Omental fat pad (tissue), 4 donors: ENCODE measurements at places on chromosomes 7 and 10. TPM values are rescaled to one million over a fixed set of nuclear protein-coding genes. Genes with fewer than 3 reads are reported as not detected.

GRCh38 chr7:133412942-133413341, 160.1 kb downstream of the EXOC4 start:
- DNase-seq: no peak

- DNase-seq: no peak
Measured at GRCh38 chr10:86819567-86819966, 63.1 kb downstream of the BMPR1A start.

DNA sequence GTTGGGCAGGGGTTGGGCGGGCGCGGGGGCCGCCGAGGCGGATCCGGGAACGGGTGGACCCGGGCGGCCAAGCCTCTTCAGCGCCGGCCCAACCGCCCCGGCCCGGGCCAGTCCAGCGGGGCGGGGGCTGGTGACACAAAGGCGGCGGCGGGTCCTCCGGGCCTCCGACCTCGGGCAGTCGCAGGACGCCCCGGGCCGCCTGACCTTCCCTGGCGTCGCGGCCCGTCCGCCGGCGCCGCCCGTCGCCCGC, 54.2 kb downstream of the METTL2B start:
- no peak for DNase-seq

- no peak for DNase-seq
Measured at GRCh38 chr10:22618078-22618785, 96.1 kb downstream of the PIP4K2A start.

DNA sequence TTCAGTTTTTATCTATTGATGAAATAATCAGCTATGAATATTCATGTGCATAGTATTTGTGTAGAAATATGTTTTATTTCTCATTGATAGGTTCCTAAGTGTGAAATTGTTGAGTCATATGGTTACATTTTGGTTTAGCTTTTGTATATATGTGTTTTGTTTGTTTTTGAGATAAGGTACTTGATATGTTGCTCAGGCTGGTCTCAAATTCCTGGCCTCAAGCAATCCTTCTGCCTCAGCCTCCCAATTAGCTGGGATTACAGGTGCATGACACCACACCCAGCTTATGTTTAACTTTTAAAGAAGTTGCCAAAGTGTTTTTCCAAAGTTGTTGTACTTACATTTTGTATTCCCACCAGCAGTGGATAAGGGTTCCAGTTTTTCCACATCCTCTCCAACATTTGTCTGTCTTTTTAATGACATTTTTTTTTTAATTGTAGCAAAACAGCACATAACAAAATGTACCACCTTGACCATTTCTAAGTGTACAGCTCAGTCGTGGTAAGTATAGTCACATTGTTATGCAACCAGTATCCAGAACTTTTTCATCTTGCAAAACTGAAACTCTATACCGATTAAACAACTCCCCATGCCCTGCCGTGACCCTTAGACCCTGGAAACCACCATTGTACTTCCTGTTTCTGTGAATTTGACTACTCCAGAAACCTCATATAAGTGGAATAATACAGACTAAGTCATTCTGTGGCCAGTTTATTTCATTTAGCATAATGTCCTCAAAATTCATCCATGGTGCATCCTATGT, 12.6 kb upstream of the UBE2D1 start:
- DNase-seq: no peak

DNA sequence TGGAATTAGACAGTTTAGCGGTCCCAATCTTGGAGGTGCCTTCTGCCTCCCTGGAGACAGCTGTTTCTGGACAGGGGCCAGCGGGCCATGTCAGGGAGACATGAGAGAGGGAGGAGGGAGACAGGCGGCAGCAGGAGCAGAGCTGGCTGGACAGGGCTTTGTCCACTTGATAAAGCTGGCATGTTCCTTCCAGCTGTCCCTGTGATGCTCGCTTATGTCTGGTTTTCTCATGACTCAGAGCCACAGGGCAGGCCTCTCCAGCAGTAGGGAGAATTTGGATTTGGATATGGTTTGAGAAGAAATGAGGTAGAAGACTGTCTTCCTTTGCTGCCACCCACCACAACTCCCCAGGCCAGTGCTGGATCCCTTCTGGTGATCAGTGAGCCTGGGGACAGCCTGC, 51.7 kb upstream of the SORCS3 start:
- no peak for DNase-seq

DNA sequence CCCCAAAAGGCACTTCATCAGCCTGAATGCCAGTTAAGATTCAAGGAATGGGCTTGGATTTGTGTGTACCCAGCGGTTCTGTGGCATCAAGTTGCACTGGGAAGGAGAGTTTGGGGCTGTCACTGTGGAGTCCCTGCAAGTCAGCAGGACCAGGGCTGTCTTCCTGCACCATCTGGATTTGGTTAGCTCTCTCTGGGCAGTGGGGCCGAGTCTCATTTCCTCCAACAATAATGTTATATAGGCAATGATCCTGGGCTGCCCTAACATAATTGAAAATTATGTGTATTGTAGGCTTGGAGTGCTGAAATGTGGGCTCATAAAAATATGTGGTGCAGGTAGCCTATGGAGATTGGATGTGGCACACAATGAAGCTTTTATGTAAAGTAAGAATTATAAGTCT, 87.2 kb downstream of the TCF7L2 start:
- no peak for DNase-seq

The NHLRC2 gene
- total RNA-seq: 18.0 TPM

The LGI1 gene
- 0.19 TPM for total RNA-seq

The HACD1 gene
- total RNA-seq: 19.8 TPM

The PNLIPRP3 gene
- 0.31 TPM for total RNA-seq

The CYP2C19 gene
- 0.50 TPM for total RNA-seq

The ACTL6B gene
- not detected for total RNA-seq
